ENCODE measurements at places on chromosomes 3 and 15.

GRCh38 chr3:78255403-78255802, 1215.5 kb downstream of the ROBO2 start:
- DNase-seq = peak; percentile 28

DNA sequence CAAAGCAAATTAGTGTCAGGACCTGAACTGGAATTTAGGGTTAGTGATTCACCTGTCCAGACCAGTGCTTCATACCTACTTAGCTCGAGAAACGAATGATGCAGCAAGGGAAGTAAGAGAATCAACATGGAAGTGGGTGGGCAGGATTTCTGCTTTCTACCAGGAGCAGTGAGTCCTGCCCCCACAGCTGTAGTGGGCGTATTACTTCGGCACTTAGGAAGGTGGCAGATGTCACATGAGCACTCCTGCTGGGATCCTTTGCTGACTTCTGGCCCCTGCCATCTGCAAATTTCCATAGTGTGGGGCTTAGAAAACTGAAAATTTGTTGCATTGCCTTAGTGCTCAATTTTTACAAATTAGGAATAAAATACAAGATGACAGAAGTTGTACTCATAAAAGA, 31.2 kb downstream of the RYR3 start:
- no peak for DNase-seq

DNA sequence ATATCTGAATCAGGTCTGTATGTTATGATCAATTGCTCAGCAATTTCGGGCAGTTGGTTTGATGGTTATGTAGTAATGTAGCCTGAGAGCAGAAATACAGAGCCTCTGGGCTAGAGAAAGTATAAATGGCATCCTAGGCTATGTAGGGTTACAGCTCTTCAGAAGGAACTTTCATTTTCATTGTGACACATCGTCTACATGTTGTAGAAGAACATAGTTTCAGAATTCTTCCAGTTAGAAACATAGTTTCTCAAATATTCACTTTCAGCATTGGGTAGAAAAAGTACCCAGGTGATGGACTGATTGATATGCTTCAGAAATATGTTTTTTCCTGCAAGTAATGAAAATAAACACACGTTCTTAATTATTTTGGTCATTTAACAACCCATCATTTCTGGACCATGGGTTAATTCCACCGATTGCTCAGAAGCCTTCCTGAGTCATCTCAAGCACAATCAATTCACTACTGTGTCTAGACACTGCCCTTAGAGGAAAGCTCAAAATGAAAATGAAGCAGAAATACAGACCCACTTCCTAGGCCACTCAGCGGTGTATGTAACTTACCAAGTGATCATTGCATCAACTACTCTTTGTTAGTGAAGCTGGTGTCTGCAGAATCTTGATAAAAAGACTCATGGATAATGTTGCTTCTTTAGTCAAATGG, 88.8 kb upstream of the TSEN2 start:
- DNase-seq = peak; percentile 59

DNA sequence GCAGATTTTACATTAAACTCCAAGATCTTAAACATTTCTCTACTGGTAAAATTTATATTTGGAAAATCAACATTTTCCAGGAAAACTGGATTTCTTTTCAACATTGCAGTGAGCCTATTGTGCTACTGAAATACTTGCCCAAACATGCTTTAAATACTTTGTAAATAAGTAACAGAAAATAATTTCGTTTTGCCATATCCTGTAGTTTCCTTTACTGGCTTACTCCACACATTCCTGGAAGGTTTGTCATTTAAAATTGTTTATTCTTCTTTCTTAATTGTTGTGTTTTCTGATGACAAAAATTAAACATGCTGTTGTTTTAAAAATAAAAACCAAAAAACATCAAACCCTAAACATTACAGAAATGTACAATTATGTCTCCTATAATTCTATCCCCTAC, 22.0 kb downstream of the ACAD11 start:
- DNase-seq = no peak

DNA sequence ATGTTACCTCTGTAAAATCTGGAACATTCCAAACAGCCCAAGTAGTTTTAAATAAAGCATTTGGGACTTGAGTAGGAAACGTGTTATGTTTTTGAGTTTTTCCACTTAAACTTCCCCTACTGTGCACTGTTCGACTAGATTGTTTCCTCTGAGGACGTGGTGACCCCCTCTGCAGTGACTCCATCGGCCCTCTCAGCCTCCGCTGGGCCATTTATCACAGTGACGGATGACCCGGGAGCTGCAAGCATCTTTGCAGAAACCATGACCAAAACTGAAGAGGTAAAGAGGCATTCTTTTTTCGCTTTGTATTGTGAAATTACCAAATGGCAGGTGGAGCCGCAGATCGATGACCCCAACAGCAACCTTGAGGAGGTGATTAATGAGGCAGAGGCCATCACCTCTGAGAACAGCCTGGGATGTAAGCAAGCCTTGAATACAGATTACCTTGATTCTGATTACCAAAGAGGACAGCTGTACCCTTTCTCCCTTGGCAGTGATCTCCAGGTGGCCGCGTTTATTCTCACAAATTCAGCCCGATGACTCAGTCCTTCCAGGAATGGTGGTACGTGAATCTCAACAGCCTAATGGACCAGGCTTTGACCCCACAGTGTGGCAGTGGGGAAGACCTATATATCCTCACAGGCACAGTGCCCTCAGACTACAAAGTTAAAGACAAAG, 79.1 kb upstream of the FAN1 start:
- DNase-seq = peak; percentile 48

DNA sequence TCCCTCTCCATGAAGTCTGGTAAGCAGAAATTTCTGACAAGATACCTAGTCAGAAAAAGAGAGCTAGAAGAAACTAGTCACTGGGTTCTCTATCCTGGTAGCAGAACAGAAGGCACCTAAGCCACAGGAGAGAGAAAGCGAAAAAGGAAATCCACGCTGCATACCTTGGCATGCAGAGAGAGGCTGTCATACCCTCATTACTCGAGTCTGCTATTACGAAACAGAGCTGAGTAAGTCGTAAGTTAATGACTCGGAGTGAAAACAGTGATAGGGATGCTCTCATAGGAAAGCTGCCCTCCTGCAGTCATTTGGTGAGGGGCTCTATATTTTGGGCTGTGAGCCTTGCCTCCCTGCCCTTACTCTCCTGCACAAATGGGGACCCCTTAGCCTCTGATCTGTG, 16.2 kb downstream of the CLRN1 start:
- DNase-seq = peak; percentile 14

- peak; percentile 16 for DNase-seq
These were observed 96.7 kb downstream of the KBTBD8 start for GRCh38 chr3:67094774-67095173.

Measured in RPMI7951 (cell line).